Stimulated activated naive CD4-positive, alpha-beta T cell (primary cell): ENCODE measurements at places on chromosomes 6 and 20.

GRCh38 chr6:103783329-103783728, 1076.4 kb downstream of the HACE1 start:
- no peak for DNase-seq

GRCh38 chr6:124872361-124873065, 89.7 kb upstream of the RNF217 start:
- DNase-seq = no peak

DNA sequence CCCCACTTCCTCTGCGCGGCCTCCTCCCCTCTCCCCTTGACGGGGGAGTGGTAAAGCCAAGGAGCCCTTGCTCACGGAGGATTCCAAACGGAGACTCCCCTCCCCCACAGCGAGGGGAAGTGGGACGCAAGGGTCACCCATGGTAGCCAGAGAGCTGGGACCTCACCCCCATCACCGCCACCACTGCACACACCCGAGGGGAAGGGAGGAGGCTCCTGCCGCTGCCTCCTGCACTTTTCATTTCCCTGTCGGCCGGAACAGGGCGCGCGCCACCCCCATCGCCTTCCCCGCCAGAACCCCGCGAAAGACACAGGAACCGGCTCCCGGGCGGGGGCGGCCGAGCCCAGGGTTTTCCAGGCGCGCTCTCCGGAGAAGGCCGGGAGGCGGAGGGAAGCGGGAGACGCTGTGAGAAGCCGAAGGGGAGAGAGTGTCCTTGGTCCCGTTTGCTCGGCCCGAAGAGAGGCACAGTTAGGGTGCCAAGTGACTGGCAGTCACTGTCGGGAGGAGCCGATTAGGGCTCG, 789 bp downstream of the CCND3 start:
- DNase-seq = peak; percentile 61

DNA sequence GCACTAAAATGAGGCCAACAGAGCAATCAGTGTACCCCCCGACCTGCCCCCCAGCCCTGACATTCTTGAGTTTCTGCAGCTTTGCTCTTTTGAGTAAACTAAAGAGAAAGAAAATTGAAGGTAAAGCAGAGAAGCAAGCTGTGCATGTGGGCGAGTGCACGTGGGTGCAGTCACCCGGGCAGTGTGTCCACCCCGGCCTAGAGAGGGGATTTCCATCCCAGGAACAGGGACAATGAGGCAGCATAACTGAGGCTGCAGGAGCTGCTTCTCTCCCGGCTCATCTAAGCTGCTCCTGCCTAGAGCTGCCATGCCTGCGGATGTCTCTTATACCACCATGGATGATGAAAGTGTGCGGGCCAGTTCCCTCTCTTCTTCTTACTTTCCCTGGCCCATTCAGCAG, 16.8 kb downstream of the CASS4 start:
- DNase-seq = no peak

GRCh38 chr6:156779206-156780094, 2.3 kb downstream of the ARID1B start:
- DNase-seq = peak; percentile 25

- DNase-seq = no peak
These were observed 41.0 kb upstream of the TMEM217 start for GRCh38 chr6:37298958-37299357.

DNA sequence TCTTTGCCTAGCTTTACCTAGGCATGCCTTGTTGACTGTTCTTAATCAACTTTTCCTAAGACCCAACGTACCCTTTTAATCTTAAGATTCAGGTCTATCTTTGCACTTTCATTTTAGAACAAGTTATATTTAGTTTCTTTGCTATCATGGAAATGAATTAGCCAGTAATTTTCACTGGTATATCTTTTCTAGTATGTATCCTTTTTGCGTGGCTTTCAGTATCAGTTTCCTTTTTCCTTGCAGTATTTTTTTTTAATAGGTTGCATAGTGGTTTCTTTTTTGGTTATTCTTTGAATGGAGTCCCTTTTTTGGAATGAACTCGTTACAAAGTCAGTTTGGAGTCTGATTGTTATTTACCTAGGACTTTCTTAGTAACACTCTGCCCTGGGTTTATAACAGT, 7.3 kb downstream of the ANKEF1 start:
- no peak for DNase-seq

GRCh38 chr20:18543216-18543615, 24.0 kb upstream of the SMIM26 start:
- no peak for DNase-seq

- no peak for DNase-seq
These were observed 637 bp downstream of the TRPC4AP start for GRCh38 chr20:35091816-35092523.

DNA sequence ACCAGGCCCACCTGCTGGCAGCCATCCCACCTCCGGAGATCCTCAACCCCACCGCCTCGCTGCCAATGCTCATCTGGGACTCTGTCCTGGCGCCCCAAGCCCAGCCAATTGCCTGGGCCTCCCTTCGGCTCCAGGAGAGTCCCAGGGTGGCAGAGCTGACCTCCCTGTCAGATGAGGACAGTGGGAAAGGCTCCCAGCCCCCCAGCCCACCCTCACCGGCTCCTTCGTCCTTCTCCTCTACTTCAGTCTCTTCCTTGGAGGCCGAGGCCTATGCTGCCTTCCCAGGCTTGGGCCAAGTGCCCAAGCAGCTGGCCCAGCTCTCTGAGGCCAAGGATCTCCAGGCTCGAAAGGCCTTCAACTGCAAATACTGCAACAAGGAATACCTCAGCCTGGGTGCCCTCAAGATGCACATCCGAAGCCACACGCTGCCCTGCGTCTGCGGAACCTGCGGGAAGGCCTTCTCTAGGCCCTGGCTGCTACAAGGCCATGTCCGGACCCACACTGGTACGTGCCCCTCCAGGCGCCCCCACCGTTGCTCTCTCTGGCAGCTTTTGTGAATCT, 1.1 kb downstream of the SNAI1 start:
- DNase-seq = no peak

DNA sequence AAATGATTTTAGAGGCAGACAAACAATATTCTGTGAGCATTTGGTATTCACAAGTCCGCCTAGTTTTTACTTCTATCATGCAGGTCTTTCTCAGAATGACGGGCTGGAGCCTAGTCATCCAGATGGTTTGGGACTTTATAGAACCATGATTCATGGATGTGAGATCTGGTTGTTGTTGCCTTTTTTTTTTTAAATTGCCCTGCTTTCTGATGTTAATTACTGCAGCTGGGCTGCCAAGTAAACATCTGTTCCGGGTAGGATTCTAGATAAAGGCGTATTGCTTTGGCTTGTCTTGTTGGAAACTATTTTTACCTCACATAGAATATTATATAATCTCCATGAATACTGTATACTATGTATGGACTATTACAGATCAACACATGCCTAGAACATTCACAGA, 58.1 kb downstream of the RNF217 start:
- no peak for DNase-seq

GRCh38 chr20:36435592-36436541, 105.5 kb upstream of the MYL9 start:
- peak; percentile 86 for DNase-seq

DNA sequence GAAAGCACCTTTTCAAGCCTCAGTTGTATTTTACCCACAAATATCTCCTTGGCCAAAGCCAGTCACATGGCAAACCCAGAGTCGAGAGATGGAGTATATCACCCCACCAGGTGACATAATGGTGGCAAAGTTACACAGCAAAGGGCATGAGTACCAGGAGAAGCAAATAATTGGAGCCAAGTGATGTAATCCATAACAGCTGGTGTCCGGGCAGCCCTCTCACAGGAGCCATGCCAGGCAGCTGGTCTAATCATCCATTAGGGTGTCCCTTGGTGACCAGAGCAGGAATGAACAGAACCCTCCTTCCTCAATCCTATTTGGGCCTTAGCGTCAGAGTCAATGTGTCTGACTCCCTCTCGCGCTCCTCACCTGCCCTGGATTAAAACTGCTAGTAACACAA, 272.1 kb downstream of the LRFN2 start:
- DNase-seq = no peak
